Upper lobe of left lung (tissue), 6 donors: ENCODE measurements at places on chromosomes 5 and 9.

- DNase-seq, result no peak
Observed at GRCh38 chr5:161446655-161447054, 99.9 kb downstream of the GABRB2 start.

- no peak for DNase-seq
Observed at GRCh38 chr5:72159501-72159911, 52.2 kb downstream of the MAP1B start.

DNA sequence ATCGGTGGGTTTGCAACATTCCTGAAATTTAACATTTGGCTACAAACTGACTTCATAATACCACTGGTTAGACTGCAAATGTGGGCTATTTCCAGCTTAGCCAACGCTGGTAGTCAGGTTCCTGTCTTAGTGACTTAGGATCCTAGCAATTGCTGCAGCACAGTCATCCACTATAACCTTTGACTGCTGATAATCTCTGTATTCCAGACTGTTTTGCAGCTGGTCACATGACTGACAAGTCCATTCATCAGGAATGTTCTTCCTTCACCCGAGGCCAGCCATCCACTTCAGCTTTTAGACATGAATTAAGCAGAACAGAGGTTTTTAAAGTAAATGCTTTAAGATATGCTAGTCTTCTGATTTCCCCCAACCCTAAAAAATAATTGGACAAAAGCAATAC lies 425.9 kb upstream of the MPDZ start:
- DNase-seq, result no peak

GRCh38 chr5:142527234-142527633 lies 158.7 kb downstream of the FGF1 start:
- DNase-seq, result no peak

- DNase-seq, result no peak
Observed at GRCh38 chr9:7970681-7971330, 171.2 kb upstream of the DMAC1 start.

- DNase-seq, result peak; percentile 12
Observed at GRCh38 chr9:114314256-114314867, 8.5 kb upstream of the ORM1 start.

DNA sequence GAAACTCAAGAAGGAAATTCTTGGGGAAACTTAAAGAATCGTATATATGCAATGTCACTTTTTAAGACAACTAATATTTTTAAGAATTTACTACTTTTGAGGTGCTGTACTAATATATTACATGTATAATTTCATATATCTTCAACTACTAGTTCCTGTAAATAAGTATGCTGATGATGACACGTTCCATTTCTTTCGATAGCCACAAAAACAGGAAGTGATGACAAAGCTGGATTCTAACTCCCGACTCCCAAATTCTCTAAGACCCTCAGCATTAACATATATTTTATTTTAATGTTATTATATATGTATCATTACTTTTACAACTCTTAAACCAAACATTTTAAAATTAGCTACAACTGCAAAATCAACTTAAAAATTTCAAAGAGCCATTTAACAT lies 74.8 kb downstream of the STK32A start:
- DNase-seq, result no peak

- no peak for DNase-seq
Observed at GRCh38 chr5:119323601-119324000, 32.2 kb upstream of the TNFAIP8 start.

DNA sequence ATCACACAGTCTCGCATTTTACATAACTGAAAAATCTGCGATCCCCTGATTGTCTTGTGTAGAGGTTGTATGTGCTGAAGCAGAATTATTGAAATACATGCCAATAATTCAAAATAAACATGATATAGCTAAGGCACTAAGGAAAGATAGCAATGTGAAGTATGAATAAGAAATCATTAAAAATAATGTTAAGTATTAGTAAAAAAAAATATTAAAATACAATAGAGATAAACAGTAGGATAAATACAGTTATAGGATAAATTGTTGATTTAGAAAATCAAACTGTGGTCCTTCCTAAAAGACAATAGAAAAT lies 121.1 kb downstream of the FBXL17 start:
- no peak for DNase-seq

- DNase-seq, result no peak
Observed at GRCh38 chr5:58804291-58804690, 221.4 kb downstream of the RAB3C start.

- DNase-seq, result no peak
Observed at GRCh38 chr9:133276001-133276884, 1.2 kb upstream of the ABO start.

GRCh38 chr5:33330992-33331391 lies 109.8 kb upstream of the TARS1 start:
- DNase-seq, result no peak

DNA sequence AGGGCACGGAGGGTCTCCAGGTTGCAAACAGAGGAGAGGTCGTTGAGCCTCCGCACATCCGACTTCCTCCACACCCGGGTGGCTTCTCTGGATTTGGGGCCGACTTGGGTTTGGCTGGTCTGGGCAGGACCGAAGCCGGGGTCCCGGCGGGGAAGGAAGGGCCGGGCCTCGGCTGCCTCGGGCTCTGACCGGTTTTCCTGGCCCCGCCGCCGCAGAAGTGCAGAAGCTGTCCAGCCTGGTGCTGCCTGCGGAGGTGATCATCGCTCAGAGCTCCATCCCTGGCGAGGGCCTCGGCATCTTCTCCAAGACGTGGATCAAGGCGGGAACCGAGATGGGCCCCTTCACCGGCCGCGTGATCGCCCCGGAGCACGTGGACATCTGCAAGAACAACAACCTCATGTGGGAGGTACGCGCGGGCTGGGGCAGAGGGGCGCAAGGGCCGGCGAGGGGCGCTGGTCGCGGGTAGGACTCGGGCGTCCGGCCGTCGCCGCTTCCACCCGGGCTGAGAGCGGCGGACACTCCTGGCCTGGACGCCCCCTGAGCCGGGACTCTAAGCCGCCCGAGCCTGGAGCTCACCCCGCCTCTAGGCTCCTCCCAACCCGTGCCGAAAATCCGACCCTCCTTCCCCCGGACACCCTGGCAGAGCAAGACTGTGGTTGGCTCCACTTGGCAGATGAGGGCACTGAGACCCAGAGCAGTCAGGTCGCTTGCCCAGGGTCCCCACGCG lies 2.2 kb downstream of the PRDM12 start:
- peak; percentile 82 for DNase-seq

DNA sequence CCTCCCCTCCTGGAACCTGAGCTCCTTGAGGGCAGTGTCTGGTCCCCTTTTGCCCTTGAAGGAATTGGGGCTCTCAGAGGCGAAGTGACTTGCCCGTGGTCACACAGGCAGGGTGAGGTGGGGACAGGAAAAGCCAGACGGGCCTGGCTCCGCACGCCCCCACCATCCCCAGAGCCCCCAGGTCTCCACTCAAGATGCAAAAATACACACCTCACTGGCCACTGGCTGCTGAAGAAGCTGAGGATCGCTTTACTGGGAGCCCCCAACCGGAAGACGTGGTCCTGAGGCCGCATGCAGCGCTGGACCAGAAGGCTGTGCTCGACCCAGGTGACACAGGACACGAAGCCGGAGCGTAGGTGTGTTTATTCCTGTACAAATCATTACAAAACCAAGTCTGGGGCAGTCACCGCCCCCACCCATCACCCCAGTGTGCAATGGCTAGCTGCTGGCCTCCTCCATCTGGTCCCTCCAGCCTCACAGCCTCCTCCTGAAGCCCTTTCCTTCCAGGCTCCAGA lies 7.6 kb upstream of the AK1 start:
- peak; percentile 58 for DNase-seq
